Activated effector memory CD4-positive, alpha-beta T cell treated with Interleukin-2 at 50 U/mL for 16 hours (primary cell): ENCODE measurements at places on chromosomes 11 and 22.

GRCh38 chr11:117822074-117823033 lies 2.2 kb downstream of the FXYD2 start:
- peak; percentile 34 for DNase-seq

GRCh38 chr11:118108513-118108912 lies 21.8 kb upstream of the SMIM35 start:
- DNase-seq, result no peak

DNA sequence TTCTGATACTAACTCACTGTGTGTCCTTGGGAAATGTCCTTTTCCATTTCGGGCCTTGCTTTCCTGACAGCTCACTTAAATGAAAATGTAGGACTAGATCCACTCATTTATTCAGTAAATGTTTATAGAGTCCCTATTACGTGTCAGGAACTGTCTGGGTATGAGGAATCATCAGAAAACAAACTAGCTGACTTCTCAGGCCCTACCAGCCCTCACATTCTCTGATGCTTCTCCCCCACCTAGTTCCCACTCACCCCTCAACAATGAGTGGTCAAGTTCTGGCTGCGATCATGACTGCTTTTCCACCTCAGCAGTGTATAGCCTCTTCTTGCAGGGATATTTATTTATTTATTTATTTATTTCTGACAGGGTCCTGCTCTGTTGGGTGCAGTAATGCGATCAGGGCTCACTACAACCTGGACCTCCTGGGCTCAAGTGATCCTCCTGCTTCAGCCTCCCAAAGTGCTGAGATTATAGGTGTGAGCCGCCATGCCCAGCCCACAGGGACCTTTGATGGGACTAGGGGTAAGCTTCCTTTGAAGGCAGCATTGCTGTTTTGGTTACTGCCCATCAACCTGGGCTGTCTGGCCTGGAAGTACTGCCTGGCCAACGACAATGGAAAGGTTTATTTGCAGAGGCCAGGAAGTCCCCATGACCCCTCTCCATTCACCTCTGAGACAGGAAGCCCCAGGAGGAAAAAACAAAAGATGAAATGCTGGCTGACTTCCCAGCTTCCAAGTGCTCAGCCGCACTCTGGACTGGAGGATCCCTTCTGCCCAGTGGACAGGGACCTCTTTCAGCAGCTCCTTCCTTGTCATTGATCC lies 33.1 kb upstream of the POLD3 start:
- no peak for DNase-seq

DNA sequence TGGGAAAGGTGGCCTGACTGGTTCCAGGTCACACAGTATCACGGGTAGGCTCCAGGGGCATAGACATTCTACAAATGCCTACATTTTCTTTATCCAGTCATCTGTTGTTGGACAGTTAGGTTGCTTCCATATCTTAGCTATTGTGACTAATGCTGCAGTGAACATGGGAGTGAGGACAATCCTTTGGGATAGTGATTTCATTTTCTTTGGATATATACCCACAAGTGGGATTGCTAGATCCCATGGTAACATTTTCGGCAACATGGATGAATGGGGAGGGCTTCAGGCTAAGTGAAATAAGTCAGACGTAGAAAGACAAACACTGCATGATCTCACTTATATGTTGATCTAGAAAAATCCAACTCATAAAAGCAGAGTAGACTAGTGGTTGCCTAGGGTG lies 744.3 kb downstream of the NTM start:
- DNase-seq, result no peak

- DNase-seq, result no peak
Measured at GRCh38 chr11:44623341-44623730, 57.9 kb downstream of the CD82 start.
